ENCODE measurements at places on chromosomes 12 and 14. TPM values are rescaled to one million over a fixed set of nuclear protein-coding genes. Genes with fewer than 3 reads are reported as not detected.

GRCh38 chr12:122593910-122594309, 66.9 kb downstream of the KNTC1 start:
- DNase-seq, result no peak

GPR65 gene
- 21.2 TPM for total RNA-seq

GRCh38 chr14:33777681-33778080, 173.2 kb downstream of the EGLN3 start:
- DNase-seq, result no peak

- no peak for DNase-seq
These were observed 163.8 kb upstream of the KITLG start for GRCh38 chr12:88743946-88744685.

DNA sequence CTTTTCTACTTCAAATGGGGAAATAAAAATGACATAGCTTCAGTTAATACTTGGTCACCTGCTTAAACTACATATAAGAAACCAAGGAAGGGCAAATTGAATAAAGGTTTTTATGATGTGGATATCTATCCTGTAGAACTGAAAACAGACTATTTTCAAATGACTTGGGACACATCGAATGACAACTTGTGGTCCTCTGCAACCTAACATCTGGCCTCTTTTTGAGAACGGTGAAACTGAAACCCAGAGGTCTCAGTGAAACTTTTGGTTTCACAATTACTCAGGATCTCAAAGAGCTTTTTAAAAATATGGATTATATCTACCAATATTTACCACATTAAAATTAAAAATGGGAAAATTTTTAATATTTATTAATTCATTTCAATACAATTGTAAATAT, 65.2 kb downstream of the PPP2R5E start:
- DNase-seq, result no peak

GRCh38 chr12:68290126-68290525, 36.7 kb upstream of the IL22 start:
- DNase-seq, result no peak

GRCh38 chr14:72430457-72430856, 463.4 kb downstream of the DPF3 start:
- DNase-seq, result no peak

DNA sequence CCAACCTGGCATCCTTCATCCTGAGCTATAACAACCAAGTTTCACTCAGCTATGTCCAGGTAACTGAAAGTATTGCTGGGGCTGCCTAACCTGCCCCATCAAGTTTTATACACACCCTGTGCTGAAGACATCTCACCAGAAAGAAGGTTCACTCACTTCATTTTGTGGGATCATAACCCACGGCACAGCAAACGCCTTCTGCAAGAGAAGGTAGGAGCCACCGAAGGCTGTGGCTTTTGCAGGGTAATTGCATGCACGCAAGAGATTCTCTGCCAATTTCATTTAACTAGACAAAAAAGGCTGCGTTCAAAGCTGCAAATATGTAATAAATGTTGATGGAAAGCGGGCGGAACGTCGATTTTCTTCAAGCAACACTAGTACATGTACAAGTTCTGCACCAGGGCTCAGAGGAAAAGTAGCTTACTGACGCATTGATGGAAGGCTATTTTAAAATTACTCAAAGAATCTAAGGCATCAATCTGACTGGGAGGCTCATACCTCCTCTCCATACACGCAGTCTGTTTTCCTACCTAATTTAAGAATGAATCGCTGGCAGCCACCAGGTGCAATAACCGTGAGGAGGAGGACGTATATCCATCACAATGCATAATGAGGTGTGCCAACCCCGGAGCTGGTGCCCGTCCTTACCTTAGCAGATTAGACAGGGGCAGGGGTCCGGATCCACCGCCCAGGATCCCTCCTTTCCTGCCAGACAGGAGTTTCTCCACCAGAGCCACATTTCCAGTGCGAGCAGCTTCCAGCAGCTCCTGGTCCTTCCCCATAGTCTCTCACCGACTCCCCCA, 1.1 kb downstream of the ANKS1B start:
- DNase-seq, result no peak

DNA sequence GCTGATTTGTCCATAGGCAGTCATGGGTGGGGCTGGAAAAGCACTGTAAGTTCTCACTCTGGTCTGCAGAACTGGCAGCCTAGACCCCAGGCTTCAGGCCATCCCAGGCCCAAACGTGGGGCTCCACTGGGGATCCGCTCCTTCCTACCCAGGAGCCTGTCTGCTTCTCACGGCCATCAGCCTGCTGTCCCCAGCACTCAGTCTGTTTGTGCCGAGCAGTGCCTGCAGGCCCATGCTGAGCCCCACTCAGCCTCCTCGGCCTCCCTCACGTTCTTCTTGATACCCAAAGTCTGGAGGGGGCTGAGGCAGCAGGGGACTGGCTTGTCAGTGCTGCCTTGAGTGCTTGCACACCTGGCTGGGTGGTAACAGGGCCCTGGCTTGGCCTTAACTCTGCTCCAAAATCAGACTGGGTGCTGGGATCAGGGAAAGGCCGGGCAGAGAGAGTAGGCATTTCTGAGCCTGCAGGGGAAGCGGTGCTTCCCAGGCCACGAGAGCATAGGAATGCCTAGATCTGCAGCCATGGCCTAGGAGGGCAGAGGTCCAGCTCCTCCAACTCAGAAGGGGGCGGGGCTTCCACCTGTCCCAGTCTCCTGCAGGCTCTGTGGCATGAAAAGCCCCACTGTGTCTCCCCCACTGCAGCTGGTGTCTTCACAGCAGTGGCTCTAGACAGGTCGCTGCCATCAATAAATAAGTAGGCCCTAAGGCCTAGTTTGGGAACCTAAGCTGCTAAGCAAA, 772.4 kb upstream of the FBXO33 start:
- no peak for DNase-seq

- DNase-seq, result no peak
These were observed 252.0 kb upstream of the ARID2 start for GRCh38 chr12:45477526-45477925.

- DNase-seq, result no peak
These were observed 69.8 kb downstream of the EML1 start for GRCh38 chr14:99863059-99863458.

CLEC7A gene
- 37.4 TPM for total RNA-seq

DNA sequence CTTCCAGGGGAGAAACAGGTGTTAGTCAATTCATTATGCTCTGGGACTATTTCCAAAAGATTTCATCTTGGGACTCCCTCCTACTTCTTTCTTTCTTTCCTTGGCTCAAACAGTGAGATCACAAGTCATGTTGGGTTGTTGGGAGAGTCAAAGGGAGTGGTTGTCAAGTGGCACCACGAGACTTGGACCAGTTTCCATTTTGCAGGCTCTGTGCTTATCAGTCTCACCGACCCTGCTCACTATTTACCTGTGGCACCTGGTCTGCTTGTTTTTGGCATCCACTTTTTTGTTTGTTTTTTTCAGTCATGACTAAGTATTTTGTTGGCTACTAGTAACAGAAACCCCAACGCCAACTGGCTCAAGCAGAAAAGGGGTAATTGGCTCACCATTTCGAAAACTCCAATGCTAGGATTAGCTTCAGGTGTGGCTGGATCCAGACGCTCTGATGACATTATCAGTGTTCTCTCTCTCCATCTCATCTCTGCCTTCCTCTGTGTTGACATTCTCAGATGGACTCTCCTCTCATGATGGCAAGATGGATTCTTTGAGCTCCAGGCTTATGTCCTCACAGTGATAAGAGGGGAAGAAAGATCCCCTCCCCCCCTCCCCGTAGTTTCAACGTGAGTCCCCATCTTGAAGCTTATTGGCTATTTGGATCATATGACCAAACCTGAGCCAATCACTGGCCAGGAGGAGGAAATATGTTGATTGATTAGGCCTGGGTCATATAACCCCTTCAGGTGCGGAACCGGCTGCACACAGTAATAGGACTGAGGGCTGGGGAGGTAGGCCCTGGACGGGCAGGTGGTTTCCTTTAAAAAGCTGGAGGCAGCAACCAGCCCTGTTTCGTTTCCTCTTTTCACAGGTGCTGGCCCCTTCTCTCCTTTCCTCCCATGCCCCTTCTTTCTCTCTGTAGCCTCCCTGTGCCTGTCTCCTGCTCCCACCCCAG, 84.2 kb downstream of the AACS start:
- DNase-seq, result no peak

DNA sequence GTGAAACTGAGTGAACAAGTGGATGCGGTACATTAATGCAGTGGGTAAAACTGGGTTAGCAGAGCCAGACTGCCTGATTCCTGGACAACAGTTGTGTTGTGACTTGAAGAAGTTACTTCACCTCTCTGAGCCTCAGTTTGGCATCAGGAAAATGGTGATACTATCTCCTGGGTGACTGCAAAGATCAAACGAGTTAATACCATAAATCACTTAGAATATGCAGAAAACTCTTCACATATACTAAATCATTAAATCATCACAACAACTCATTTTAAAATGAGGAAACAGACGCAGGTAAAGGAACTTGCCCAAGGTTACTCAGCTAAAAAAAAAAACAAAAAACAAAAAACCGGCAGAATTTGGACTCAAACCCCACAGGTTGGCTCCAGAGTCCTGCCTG, 811 bp downstream of the MTERF2 start:
- no peak for DNase-seq

DNA sequence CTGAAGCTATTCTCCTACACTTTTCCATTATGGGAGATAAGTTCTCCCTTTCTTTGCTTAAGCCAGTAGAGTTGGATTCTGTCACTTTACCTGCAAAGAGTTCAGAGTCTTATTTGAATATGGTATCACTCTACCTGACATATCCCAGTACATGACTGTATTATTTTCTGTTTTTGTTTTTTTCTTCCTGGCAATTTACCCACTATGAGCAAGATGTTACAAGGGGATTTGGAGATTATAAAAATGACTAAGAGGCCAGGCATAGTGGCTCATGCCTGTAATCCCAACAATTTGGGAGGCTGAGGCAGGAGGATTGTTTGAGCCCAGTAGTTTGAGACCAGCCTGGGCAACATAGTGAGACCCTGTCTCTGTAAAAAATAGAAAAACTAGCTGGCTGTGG, 46.4 kb upstream of the CHST11 start:
- DNase-seq, result no peak

FAIM2 gene
- total RNA-seq, result 3.2 TPM

DNA sequence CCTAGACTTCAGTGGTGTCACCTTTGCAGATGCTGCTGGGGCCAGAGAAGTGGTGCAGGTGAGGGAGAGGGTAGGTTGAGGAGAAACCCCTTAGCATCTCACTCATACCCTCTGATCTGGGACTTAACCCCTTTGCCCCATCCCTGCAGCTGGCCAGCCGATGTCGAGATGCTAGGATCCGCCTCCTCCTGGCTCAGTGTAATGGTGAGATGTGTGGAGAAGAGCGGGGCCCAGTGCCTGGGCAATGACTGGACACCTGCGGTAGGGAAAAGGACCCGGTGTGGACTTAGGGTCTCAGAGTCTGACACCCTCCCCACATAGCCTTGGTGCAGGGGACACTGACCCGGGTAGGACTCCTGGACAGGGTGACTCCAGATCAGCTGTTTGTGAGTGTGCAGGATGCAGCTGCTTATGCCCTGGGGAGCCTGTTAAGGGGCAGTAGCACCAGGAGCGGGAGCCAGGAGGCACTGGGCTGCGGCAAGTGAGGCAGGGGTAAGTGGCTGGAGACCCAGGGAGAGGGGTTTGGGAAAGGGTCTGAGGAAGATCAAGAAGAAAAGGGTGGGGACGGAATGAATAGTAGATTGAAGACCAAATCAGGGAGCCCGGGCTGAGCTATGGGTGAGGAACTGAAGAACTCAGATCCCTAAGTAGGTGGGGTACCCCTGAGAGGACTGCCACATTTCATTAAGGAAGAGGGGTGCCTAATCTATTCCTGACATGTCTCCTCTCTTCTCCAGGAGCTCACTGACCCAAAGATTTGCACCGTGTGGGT, 7.6 kb downstream of the B4GALNT1 start:
- no peak for DNase-seq

DNA sequence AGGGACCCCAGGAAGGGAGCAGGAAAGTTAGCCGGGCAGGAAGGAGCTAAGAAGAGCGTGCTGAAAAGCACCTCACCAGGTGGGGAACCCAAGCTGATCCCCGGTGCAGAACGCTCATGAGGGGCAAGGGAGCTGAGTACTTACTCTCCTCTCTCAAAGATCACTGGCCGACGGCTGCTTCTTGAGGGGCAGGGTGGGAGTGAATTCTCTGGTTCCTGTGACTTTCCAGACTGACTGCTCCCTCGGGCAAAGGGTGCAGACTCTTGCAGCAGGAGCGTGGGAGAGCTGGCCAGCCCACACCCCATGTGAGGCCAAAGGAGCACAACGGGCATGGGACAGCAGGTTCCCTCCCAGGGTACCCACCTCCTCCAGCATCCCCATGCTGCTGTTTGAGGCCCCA, 44.9 kb upstream of the DIO3 start:
- DNase-seq, result no peak

- no peak for DNase-seq
These were observed 115.9 kb upstream of the TBX3 start for GRCh38 chr12:114799574-114800487.

GRCh38 chr14:69755784-69756183, 11.2 kb upstream of the SRSF5 start:
- DNase-seq, result no peak

TBX5 gene
- not detected for total RNA-seq

GRCh38 chr12:47736877-47737676, 11.8 kb upstream of the ENDOU start:
- DNase-seq, result peak; percentile 88

- DNase-seq, result no peak
These were observed 1187.3 kb upstream of the TMEM132C start for GRCh38 chr12:127079636-127080035.

DNA sequence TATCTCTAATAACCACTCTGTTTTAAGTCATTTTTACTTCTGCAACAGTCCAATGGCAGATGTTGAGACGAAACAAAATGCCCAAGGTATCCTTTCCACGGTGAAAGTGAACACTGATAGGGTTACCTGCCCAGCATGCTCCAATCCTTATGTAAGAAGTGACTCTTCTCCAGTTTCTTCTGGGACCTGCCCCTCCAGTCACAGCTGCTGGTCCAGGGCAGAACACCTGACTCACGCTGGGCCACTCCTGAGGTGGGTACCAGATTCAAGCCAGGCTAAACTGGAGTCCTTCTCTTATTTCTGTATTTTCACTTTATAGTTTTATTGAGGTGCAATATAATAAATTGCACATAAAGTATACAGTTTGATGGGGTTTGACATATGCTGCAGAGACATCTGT, 16.7 kb downstream of the NT5DC3 start:
- no peak for DNase-seq

DNA sequence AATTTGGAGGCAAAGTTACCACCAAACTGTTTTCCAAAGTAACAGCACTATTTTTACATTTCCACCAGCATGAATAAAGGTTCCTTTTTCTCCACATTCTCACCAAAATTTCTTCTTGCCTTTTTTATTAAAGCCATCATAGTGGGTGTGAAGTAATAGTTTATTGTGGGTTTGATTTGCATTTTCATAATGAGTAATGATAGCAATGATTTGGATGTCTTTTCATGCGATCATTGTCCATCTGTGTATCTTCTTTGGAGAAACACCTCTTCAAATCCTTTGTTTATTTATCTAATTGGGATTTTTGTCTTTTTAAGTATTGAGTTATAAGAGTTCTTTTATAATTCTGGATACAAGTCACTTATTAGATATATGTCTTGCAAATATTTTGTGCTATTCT, 172.7 kb downstream of the CNTN1 start:
- no peak for DNase-seq

CHFR gene
- 68.5 TPM for total RNA-seq

- DNase-seq, result no peak
These were observed 63.9 kb downstream of the TGFB3 start for GRCh38 chr14:75917946-75918335.

Measured in spleen (tissue), 13 donors.